Left ventricle myocardium superior (tissue), 1 donor: ENCODE measurements at places on chromosomes 7 and 10.

DNA sequence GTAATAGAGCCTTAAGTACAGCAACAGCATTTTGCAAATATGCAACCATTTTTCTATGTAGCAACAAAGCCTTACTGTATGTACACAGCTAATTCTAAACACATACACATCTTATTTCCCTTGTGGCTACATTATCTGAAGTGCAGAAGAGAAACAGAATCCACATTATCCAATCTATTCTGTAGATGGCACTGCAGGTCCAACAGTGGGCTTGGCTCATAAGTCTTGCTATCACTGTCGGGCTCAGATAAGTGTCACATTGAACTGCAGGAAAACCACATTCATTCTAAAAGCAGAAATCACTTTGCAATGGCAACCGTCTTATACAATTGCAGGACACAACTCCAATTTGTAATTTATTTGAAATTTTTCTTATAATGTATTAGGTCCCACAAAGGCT lies 109.8 kb upstream of the NOBOX start:
- DNase-seq = no peak

GRCh38 chr7:31957090-31957720 lies 113.0 kb downstream of the PDE1C start:
- DNase-seq = no peak

DNA sequence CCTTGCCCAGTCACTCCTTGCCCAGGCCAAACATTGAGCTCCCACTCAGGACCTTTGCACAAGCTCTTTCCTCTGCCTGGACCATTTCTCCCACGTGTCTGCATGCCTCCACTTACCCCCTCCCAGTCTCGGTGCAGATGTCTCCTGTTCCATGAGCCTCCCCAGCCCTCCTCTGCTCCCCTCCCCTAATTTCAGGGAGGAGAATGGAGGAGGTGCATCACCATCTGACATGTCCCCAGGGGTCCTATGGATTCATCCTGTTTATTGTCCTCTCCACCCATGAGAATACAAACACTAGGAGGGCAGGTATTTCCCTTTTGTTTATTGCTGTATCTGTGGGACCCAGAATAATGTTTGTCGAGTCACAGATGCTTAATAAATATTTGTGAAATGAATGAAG lies 8.6 kb upstream of the GRID2IP start:
- no peak for DNase-seq

GRCh38 chr7:148746135-148746534 lies 47.4 kb downstream of the CUL1 start:
- DNase-seq = no peak

DNA sequence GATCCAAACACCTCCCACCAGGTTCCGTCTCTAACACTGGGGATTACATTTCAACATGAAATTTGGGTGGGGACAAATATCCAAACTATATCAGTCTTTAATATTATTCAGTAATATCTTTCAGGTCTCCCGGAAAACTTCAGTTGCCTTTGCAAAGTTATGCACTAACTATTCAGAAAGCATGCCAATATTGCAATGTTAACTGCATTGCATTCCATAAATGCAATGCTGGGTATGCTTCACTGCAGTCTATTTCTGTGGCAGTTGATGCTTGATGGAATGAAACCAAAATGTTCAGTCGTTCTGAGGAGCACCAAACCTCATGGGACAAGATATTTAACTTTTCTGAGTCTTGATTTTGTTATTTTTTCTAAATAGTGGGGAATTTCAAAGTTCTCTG lies 147.5 kb downstream of the SLC16A9 start:
- no peak for DNase-seq

DNA sequence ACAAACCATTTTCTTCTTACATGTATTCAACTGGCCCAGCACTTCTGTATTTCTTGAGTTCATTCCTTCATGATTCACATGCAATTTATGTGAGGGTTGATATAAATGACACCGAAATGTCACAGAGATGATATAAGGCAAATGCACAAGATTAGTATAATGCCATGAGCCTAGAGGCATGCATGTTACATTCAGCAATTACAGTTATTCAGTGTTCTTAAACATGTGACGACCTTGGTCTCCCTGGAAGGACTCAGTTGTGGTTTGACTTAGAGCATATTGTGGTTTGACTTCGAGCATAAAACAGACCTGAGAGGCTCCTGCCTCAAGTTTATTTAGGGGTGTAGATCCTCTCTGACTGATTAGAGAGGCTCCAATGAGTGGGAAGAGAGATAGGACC lies 752.1 kb upstream of the POM121L12 start:
- DNase-seq = no peak

DNA sequence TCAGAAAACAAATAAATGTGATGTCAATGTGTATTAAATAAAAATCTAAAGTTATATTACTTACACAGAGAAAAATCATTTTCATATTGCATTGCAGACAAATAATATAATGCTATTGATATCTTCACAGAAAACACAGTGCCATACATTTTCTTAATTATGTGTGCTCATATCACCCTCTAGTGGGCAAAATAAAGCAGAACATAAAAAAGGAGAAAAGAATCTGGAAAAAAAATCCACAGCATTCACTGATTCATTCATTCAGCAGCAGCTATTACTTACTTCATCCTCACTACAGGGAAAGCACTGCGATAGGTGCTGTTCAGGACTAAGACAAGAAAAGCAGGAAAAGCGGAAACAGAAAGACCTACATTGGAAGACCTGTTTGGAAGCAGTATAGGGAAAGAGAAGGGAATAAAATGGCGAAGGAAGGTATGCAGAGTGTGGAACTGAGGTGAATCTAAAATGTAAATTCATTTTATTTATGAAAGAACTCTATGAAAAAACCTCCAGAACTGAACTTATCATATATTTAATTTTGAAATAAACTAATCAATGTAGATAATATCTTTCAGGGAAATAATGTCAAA lies 73.2 kb downstream of the POT1 start:
- no peak for DNase-seq

DNA sequence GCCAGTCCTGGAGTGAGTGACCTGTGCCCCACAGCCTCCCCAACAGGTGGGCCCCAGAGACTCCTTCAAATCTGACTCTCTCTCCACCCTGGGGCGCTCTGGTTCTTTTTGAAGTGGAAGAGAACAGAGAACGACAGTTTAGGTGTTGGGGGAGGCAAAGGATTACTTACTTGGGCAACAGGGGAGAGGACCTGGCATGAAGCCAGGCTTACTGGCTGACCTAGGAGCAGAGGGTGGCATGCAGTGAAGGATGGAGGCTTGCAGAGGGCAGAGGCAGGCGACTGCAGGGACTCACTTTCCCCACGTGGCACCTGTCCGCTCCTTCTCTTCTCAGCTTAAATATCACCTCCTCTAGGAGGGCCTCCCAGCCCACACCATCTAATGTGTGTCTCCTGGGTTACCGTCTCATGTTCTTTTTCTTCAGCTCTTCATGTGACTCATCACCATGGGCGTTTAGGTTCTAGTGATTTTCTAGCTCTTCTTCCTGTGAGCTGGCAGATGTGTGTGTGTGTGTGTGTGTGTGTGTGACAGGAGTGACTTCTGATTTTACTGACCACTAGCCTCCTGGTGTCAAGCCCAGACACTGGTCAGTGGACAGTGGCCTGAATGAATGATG lies 15.5 kb downstream of the LZTS2 start:
- DNase-seq = no peak

- no peak for DNase-seq
Observed at GRCh38 chr7:149558149-149558861, 60.7 kb upstream of the ZNF746 start.

DNA sequence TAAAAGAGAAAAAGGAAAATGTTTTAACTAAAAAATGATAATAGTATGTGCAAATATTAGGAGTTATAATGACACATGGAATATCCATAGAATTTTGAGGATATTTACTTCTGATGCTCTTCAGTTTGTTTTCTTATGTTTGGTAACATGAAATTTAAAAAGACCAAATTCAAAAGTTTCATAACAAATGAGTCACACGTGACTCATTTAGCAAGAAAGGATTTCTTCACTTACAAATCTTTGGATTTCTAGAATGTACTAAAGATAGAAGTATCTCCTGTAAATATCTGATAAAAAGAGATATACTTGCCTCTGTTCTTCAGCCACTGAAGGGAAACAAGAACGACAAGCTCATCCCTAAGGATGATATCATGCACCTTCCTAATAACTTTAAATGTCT lies 774.5 kb upstream of the LRRTM3 start:
- no peak for DNase-seq

- DNase-seq = no peak
Observed at GRCh38 chr7:42340436-42340835, 103.4 kb upstream of the GLI3 start.

DNA sequence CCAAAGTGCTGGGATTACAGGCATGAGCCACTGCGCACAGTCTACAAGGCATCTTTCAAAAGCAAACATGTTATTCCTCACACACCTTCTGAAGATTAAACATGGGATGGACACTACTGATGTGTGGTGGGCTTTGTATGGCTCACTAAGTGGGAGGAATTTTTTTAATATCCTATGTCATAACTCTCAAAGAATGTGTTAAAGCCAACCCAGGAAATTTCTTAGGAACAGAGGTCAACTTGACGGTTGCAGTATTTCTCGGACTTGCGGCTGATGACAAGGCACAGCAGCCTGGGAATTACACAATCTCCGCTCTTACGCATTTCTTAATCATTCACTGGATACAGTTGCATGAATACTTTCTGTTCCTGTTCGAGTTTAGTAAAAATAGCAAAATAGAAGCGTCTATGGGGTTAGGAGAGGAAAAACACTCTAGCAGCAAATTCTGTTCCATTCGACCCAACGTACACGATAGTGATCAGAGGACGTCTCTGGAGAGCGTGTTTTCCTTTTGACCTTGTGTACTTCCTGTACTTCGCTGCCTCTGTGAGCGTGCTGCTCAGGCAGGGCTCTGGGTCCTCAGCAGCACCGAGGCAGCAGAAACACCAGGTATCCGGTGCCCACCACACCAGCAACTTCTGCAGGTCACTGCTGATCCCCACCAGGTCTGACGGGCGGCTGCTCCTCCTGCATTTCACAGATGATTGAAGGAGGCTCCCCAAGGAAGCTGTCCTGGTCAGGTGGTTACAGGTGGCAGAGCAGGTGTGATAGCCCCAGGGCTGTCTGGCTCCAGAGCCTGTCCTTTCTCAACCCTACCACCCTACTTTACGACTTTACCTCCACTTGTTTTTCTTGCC lies 26.4 kb upstream of the SRGN start:
- peak; percentile 67 for DNase-seq

DNA sequence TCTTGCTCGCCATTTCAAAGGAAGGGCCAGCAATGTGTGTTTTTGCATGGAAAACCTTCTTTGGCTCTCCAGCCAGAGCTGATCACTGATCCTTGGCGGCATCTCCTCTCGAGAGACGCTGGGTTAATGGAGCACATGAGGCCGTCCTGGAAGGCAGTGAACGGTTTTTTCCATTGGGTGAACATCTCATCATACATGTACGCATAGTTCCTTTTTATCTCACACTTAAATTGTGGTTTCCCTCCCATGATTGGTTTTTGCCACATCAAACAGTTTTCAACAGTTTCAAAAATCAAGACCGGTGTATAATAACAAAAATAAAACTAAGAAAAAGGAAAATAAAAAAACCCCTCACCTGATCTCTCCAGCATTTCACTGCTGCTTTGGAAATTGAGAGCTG lies 276.4 kb downstream of the TCF7L2 start:
- peak; percentile 33 for DNase-seq

- no peak for DNase-seq
Observed at GRCh38 chr10:132096223-132096622, 30.5 kb downstream of the JAKMIP3 start.

GRCh38 chr10:27252267-27253000 lies 11.8 kb upstream of the ACBD5 start:
- peak; percentile 86 for DNase-seq

DNA sequence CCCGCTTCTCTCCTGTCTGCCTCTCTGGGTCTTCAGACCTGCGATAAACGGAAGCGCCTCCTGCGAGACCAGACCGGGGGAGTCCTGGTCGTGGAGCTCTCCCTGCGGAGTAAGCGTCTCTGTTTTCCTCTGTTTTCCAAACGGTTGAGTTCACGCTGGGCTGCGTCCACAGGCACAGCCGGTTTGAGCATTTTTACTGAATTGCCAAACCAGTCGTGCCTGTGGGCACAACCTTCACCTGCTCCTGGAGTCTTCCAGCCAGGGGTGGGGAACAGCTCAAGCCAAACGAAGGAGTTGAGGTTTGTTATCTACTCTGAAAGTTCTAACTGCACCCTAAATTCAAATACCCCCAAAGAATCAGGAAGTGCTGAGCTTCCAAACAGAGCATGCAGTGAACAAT lies 16.3 kb downstream of the TECTB start:
- no peak for DNase-seq

GRCh38 chr10:69438536-69439349 lies 12.5 kb upstream of the TSPAN15 start:
- DNase-seq = no peak

DNA sequence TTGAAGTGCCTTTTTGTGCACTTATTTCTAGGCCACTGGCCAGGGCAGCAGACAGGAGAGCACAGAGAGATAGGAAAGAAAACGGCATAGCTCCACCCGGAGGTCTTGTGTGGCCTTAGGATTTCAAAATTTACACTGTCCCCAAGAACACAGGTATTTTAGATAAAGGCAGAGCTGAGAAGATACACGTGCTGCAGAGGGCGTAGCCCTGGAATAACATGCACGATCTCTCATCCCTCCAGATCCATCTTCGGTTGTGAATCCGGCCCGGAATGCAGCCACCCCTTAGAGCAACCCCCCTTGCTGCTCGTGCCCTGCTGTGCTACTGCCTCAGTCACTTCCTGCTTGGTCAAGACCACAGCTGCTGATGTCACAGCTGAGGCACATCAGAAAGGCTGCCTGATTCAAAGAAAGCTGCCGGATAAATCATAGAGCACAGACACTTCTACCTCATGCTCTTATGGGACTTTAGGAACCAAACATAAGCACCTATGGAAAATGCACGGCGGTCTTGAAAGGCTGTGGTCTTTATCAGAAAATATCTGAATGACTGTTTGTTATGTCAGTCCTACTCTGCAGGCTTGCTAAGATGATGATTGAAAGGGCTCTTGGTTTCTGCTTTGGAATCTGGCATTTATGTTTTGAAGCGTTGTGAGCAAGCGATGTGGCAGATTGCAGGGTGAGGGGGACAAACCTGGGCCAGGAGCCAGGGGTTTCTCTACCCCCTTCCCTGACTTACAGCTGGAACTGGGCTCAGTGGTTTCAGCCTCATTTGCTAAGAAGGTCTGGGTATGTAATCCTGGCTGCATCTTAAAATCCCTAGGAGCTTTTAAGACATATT lies 152.0 kb downstream of the SVIL start:
- DNase-seq = no peak

- peak; percentile 31 for DNase-seq
Observed at GRCh38 chr7:8389593-8390261, 43.7 kb upstream of the NXPH1 start.

GRCh38 chr10:124329941-124330340 lies 88.8 kb downstream of the OAT start:
- no peak for DNase-seq
